ENCODE measurements at places on chromosomes 1 and 21. TPM values are rescaled to one million over a fixed set of nuclear protein-coding genes. Genes with fewer than 3 reads are reported as not detected.
A peak's percentile ranks its signal among the peaks of the same experiment; 100 is the strongest.

GRCh38 chr1:67752306-67752705 lies 67.3 kb downstream of the GADD45A start:
- no peaks in the 10 kb centered on the region for H3K27me3 ChIP-seq
- no peaks in the 10 kb centered on the region for H3K36me3 ChIP-seq
- no peak for DNase-seq
- H3K27ac ChIP-seq = no peak overlapping the region
- H3K4me3 ChIP-seq = no peak overlapping the region
- H3K4me1 ChIP-seq = peaks cover 37% of the 10 kb centered on the region

GRCh38 chr1:6239950-6240768 lies 3.8 kb upstream of the HES3 start:
- H3K27ac ChIP-seq = no peak overlapping the region
- no peak for DNase-seq
- H3K4me1 ChIP-seq = peaks cover 13% of the 10 kb centered on the region
- peaks cover 46% of the 10 kb centered on the region for H3K27me3 ChIP-seq
- H3K4me3 ChIP-seq = no peak overlapping the region

- H3K4me1 ChIP-seq = peaks cover 2% of the 10 kb centered on the region
- H3K4me3 ChIP-seq = no peak overlapping the region
- H3K27me3 ChIP-seq = no peaks in the 10 kb centered on the region
- H3K27ac ChIP-seq = no peak overlapping the region
Observed at GRCh38 chr1:245234217-245235081, 79.7 kb downstream of the KIF26B start.

- H3K4me1 ChIP-seq = peaks cover 17% of the 10 kb centered on the region
- no peaks in the 10 kb centered on the region for H3K27me3 ChIP-seq
- no peaks in the 10 kb centered on the region for H3K36me3 ChIP-seq
- H3K27ac ChIP-seq = no peak overlapping the region
- DNase-seq = no peak
- no peak overlapping the region for H3K4me3 ChIP-seq
Observed at GRCh38 chr1:116432655-116433265, 59.7 kb downstream of the ATP1A1 start.

DNA sequence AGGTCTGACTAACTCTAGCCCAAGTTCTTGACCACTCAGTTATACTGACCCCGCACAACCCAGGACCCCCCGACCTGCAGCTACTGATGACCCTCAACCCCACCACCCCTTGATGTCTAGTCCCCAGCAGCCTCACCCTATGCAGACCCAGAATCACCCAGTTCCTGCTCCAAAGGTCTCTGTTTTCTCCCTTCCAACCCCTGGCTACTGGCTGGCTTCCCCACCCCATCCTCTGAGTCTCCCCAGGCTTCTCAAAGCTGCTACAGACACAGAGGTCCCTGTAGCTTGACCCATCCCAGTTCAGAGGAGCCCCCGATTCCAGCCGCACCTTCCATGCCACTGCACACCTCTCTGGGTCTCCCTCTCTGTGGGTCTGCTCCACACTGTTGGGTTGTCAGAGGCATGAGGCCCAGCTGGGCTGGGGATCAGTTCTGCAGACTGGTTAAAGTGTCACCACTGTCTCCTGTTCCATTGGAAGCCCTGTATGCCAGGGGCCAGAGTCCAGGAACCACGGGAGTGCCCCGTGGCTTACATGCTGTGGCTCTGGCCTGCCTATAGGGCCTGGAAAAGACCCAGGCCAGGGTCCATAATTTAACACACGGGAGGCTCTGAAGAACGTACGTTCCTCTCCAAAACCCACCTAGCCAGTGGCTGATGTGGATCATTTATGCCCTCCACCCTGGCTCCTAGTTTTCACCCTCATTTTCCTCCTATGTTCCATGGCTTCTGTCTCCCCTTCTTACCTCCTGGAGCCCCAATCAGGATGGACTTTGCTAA lies 497 bp downstream of the PKLR start:
- no peak overlapping the region for H3K27ac ChIP-seq
- H3K36me3 ChIP-seq = no peaks in the 10 kb centered on the region
- no peaks in the 10 kb centered on the region for H3K4me1 ChIP-seq

- peaks cover 12% of the 10 kb centered on the region for H3K36me3 ChIP-seq
- DNase-seq = no peak
- peak overlapping the region; percentile 32 for H3K27ac ChIP-seq
- H3K27me3 ChIP-seq = no peaks in the 10 kb centered on the region
- peaks cover 32% of the 10 kb centered on the region for H3K4me1 ChIP-seq
Observed at GRCh38 chr1:224430511-224431113, 4.0 kb downstream of the WDR26 start.

DNA sequence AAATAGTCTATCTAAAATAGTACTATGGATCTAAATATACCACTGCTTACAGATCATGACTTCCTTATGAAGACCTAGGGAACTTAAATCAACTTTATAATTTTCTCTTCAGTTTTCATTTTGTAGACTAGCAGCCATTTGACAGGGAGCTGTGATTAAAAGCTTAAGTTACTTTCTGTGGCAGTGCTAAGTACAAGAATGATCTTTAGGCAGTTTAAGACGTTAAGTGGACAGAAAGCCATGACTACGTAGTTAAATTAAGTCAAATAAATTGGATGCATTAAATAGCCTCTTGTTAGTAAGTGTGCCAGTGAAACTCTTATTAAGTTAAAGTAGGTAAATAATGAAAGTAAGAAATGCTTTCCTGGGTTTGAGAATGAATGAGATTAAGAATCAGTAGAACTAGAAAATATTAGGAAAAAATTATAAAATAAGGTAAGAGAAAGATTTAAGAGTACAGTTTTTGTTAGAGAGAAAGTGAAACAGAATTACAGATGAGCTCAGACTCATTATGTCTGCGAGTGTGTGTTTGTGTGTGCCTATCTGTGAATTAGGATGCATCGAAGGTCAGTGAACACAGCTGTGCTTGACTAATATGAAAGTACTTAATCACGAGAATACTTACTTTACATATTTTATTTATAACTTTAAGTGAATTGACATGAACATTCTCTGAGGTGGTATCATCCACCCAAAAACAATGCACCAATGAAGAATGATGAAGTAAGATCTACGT lies 336.9 kb downstream of the KCNT2 start:
- peaks cover under 1% of the 10 kb centered on the region for H3K36me3 ChIP-seq
- H3K4me1 ChIP-seq = no peaks in the 10 kb centered on the region

DNA sequence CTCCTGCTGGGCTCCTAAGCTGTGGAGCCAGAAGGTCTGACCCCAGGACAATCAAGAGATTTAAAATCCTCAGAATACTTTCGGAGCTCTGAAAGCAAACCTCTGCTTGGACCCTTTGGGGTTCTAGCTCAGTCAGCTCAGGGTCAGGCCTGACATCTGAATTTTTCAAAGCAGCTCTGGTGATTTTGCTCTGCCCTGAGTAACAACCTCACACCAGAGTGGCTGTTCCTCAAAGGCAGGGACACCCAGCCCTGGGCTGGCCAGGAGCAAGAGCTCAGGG lies 11.9 kb downstream of the SLC1A7 start:
- H3K27me3 ChIP-seq = peaks cover 85% of the 10 kb centered on the region
- H3K27ac ChIP-seq = no peak overlapping the region
- no peak for DNase-seq
- H3K4me1 ChIP-seq = no peaks in the 10 kb centered on the region
- no peak overlapping the region for H3K4me3 ChIP-seq

- peaks cover 5% of the 10 kb centered on the region for H3K4me1 ChIP-seq
- H3K36me3 ChIP-seq = peaks cover 2% of the 10 kb centered on the region
- H3K27me3 ChIP-seq = peaks cover 9% of the 10 kb centered on the region
- no peak overlapping the region for H3K4me3 ChIP-seq
- DNase-seq = no peak
Observed at GRCh38 chr1:184416481-184416880, 29.7 kb downstream of the C1orf21 start.

GRCh38 chr1:62068978-62069377 lies 125.7 kb upstream of the L1TD1 start:
- H3K36me3 ChIP-seq = peaks cover 31% of the 10 kb centered on the region
- no peak overlapping the region for H3K4me3 ChIP-seq
- H3K27ac ChIP-seq = no peak overlapping the region
- DNase-seq = no peak
- H3K4me1 ChIP-seq = peaks cover 4% of the 10 kb centered on the region
- no peaks in the 10 kb centered on the region for H3K27me3 ChIP-seq

GRCh38 chr1:3275471-3276340 lies 178.8 kb upstream of the ARHGEF16 start:
- peaks cover 29% of the 10 kb centered on the region for H3K4me1 ChIP-seq
- DNase-seq = no peak
- peaks cover 1% of the 10 kb centered on the region for H3K36me3 ChIP-seq
- no peak overlapping the region for H3K4me3 ChIP-seq
- H3K27me3 ChIP-seq = no peaks in the 10 kb centered on the region

GRCh38 chr1:31297277-31298247 lies 730 bp downstream of the ZCCHC17 start:
- peaks cover 8% of the 10 kb centered on the region for H3K36me3 ChIP-seq
- no peak overlapping the region for H3K4me3 ChIP-seq
- H3K27ac ChIP-seq = no peak overlapping the region
- no peaks in the 10 kb centered on the region for H3K27me3 ChIP-seq
- H3K4me1 ChIP-seq = peaks cover 16% of the 10 kb centered on the region

DNA sequence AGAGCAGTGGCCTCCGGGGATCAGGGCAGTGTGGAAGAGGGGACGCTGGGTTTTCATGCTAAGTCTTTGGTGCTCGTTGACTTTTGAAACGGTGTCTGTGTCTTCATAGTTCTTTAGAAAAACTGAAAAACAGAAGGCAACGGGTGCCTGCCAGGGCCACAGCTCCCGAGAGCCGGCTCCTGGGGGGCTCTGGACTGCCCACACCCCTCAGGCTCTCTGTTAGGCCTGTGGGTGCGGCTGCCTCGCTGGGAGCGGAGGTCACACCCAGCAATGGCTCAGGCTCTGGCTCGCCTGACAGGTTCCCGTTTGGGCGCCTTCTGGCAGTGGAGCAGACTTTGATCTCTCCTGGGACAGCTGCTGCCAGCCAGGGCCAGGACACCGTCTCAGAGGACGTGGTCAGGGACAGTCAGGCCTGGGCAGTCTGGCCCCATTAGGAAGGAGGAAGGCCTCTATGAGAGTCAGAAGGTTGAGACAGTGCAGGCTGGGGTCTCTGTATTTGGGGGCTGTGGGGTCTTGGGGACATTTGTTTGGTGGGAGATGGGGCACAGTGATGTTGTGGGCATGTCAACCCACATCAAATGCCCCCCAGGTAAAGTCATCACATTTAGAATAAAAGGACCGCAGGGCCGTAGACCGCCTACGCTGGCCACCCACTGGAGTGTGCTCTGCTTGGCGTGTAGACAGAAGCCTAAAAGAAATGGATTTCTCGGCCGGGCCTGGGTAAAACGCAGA lies 5.6 kb downstream of the ARHGEF16 start:
- peak overlapping the region; percentile 89 for H3K27ac ChIP-seq
- H3K4me1 ChIP-seq = peaks cover 20% of the 10 kb centered on the region
- DNase-seq = no peak
- H3K36me3 ChIP-seq = no peaks in the 10 kb centered on the region
- no peaks in the 10 kb centered on the region for H3K27me3 ChIP-seq

GRCh38 chr1:9129266-9130041 lies 552 bp upstream of the GPR157 start:
- H3K27me3 ChIP-seq = peaks cover 20% of the 10 kb centered on the region
- no peak overlapping the region for H3K27ac ChIP-seq
- H3K4me1 ChIP-seq = peaks cover 8% of the 10 kb centered on the region
- DNase-seq = peak; percentile 73
- peak overlapping the region; percentile 68 for H3K4me3 ChIP-seq

Gene CR2
- total RNA-seq = 0.24 TPM

Gene RPTN
- total RNA-seq = not detected

Gene CYP4A11
- total RNA-seq = not detected

Gene KRTAP21-1
- total RNA-seq = not detected

Gene PRRX1
- total RNA-seq = 1.5 TPM

Gene TMPRSS15
- total RNA-seq = not detected
